ENCODE measurements at places on chromosomes 16 and 17.

DNA sequence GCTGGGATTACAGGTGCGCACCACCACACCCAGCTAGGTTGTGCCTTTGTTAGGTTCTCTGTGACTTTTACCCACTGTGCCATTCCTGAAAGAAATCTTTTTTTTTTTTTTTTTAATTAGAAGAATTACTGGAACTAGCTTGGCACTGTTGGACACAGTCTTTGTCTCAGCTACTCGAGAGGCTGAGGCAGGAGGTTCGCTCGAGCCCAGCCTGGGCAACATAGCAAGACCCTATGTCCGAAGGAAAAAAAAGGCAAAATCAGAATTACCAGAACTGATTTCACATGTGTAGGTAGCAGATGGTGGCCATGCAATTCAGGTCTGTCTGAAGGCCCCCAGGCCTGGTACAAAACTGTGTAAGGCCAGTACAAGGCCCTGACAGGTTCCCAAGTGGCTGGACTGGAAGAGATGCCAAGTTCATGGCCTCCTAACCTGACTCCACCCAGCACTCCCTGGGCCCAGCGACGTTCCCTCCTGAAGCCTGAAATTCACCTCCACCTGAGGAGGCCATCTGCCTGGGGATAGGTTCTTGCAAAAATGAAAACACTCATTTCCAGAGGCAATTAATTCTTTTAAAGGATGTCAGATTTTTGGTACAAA, 23.0 kb downstream of the CARHSP1 start:
- DNase-seq: no peak

- DNase-seq: no peak
These were observed 96.7 kb upstream of the CDH5 start for GRCh38 chr16:66269617-66270332.

DNA sequence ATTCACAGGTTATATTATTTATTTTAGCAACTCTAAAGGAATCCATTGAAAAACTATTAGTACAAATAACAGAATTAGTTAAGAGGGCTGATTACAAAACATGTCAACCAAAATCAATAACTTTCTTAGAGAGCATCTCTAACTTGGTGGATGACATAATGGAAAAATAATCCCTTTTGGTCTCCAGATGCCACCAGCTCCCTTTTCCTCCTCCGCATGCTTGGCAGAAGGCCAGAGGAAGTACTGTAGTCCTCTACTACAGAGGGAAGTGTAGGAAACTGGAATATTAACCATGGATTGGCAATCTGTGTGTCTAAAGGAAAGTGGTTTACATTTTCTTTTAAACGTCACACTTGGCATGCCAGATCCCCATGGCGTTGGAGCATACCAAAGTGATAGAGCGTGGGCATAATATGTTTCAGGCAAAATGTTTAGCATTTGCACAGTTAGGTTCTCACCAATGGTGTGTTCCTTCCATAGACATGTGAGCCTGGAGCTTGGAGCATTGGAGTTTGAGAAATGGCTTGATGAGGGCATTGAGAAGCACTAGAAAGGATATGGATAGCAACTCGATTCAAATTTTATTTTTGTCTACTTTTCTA, 106.3 kb downstream of the PRKCB start:
- DNase-seq: no peak

- DNase-seq: peak; percentile 42
These were observed 654 bp downstream of the LASP1 start for GRCh38 chr17:38870259-38871165.

DNA sequence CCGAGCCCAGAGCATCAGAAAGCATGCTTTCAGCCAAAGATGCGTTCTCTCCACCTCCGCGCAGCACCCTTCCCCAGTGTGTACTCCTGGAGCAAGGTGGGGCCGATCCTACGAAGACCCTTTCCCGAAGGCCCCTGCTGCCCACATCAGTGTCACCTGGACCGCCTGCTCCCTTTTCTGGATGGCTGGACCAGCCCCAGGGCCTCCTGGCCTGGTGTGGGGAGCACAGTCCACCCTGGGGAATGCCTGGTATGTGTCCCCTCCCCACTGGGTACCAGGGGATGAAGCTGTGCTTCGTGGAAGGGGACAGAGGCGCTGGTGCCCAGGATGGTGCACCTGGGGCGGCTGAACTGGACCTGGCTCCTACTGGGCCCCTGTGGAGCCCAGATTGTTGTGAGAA, 173.8 kb downstream of the SEC14L1 start:
- DNase-seq: no peak

DNA sequence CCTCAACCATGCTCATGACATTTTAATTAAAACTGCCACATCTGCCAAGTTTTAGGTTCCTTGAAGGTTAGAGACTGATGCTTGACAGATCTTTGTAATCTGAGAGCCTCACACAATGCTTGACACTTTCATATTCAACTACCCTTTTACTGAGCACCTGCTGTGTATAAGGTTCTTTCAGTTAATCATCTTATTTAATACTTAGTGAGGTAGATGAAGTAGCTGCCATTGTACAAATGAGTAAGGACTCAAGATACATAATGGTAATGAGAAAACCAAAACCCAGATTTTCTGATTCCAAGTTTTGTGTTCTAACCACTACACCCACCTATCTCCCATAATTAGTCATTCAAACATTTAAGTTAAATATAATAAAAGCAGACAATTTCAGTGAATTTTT, 35.4 kb upstream of the ARL6IP1 start:
- DNase-seq: no peak

GRCh38 chr17:44222112-44222869, 2.8 kb upstream of the UBTF start:
- peak; percentile 66 for DNase-seq

GRCh38 chr17:77109764-77110359, 30.9 kb upstream of the SEC14L1 start:
- peak; percentile 28 for DNase-seq

GRCh38 chr16:56075732-56076388, 115.4 kb upstream of the GNAO1 start:
- no peak for DNase-seq

DNA sequence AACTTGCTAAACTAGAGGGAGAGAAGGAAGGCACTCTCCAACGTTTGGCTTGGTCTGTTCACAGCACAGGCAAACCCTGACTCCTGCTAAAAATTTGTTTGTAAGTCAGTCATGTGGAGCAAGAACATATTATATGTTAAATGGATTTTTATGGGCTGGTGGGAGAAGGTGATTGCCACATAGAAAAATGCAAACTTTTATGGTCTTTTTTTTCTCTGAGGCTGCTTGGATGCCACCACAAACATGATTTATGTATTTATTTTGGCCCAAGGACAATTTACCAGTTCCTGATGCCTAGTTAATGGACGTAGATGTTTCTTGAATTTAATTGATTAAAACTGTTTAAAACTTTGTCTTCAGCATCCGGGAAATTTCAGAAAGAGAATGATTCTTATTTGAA, 274.2 kb upstream of the MYOCD start:
- no peak for DNase-seq

GRCh38 chr17:3030096-3030495, 33.3 kb downstream of the OR1D5 start:
- DNase-seq: peak; percentile 89

DNA sequence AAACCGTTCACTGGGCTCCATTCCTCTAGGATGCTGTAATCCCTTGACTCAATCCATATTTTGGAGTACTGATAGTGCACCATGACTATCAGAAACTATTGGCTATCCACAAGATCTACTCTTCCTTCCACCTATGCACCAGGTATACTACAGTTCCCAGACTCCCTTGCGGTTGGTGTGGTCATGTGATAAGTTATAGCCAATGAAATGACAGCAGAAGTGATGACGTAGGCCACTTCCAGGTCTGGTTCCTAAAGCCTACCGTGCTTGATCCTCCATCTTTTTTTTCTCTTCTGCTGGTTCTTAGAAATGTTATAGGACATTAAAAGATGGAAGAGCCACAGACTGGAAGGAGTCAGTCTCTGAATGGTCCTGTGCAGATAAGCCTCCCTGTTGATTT, 278.8 kb upstream of the C16orf82 start:
- DNase-seq: no peak

DNA sequence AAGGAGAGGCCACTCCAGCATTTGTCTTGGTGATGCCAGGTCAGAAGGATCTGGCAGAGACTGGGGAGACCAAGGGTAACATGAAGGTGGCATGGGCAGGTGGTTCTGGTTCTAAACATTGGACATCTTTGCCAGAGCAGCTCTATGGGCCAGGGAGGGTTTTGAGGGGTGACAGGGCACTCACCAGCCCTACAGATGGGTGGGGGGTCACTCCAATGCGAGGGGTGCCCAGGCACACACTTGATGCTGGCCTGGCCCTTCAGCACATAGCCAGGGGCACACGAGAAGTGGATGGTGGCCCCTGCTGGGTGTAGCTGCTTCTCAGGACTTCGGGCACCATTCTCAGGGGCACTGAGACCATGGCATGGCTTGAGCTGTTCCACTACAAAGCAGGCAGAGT, 5.5 kb upstream of the PHF12 start:
- DNase-seq: no peak

GRCh38 chr17:83081684-83082201, 2.3 kb downstream of the METRNL start:
- DNase-seq: peak; percentile 43

GRCh38 chr16:77452243-77452642, 17.4 kb upstream of the ADAMTS18 start:
- DNase-seq: no peak

DNA sequence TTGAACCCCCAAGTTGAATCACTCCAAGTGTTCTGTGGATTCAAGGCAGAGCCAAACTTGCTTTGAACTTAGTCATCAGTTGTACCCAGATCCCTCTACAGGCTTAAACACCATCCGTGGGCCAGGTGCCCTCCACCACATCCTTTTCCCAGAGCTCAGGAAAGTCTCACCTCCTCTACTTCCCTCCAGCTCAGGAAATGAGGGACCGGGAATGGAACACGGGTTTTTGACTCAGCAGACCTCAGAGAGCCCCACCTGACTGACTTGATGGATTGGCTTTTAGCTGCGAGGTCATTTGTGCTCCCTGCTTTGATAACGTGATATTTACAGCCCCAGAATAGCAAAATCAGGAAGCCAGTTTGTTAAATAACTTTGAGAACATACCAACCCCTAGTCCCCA, 20.1 kb downstream of the GID4 start:
- DNase-seq: no peak
